Stimulated activated CD4-positive, alpha-beta T cell treated with anti-CD3 and anti-CD28 coated beads, Interleukin-2, amount 100 ng/mL, for 48 hours (primary cell): ENCODE measurements at places on chromosomes 7 and 10.
A peak's percentile ranks its signal among the peaks of the same experiment; 100 is the strongest.

DNA sequence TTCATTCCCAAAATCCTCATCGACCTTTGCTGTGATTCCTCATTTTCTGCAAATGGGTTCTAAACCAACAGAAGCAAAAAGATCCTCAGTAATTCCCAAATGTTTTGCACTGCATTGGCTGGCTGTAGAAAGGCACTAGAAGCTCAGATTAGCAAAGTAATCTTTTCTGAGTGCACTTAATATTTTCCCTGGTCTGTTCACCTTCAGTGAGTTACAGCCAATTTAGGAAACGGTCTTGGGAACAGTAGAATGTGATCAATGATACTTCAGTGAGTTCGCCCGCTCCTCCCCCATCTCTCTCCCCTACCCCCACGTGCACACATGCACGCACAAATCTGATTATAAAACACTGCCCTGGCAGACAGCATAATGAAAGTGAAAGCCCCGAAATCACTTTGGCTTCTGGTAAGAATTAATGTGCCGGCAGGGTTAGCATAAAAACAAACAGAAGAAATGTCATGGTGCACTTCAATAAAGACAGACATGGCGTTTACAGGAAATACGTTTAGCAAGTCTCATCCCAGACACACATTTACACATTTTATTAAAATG, 201.3 kb upstream of the CDCA7L start:
- DNase-seq = peak; percentile 6

DNA sequence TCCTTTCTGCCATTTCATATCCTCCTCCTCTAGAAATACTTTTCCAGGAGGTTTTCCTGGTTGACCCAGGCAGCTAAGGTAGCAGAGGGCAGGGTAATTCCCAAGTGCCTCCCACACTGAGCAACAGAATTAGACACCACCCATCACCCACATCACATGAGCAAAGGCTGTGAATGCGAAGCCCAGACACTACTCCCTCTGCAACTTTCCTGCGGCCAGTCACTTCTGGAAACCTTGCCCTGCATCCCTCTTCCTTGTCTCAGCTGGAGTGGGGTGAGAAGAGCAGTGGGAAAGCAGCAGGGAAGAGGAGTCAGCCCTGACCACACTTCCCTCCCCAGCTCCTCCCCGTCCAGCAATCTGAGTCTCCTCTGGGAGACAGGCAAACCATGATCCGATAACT, 15.2 kb downstream of the TMEM176B start:
- no peak for DNase-seq

- no peak for DNase-seq
Measured at GRCh38 chr10:9096288-9096687, 1041.8 kb downstream of the GATA3 start.

DNA sequence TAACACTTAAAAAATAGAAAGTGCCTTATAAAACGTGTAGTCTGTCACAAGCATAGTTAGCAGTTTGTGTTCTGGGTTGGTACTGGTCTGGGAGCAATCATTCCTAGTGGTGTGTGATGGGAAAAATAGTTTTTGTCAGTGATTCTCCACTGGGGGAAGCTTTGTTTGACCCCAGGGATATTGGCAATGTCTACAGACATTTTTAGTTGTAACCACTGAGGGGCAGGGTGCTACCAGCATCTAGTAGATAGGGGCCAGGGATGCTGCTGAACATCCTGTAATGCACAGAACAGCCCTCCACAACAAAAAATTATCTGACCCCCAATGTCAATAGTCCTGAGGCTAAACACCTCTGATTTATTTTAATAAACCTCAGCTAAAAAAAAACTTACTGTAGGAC, 51.6 kb upstream of the CREB5 start:
- no peak for DNase-seq

DNA sequence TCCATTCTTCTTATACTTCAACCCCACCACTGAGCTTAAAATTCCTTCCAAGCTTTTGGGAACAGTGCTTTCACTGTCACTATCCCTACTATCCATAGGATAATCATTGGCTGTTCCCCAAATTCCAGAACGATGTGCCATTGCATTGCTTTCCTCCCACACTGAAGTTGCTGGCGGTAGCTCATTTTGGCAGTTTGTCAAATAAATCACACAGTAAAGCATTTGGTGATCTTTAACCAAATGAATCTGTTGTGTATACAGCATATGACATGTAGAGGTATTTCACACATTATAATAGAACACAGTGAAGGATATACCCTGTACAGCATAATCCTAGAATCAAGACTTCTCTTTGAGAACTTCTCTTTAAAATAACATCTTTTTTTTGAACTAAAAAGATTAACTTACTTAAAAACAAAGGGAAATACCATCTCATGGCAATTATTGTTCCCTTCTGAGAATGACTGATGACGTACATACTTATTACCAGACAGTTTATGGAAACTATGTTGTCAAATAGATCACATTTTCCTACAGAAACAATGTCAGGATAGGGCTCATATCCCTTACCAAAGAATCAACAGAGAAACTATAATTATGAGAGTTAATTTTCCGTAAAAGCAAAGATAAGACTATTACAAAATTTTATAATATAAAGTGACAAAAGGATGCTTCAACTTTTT, 93.6 kb downstream of the CTNNA3 start:
- DNase-seq = no peak

GRCh38 chr7:69849268-69849667, 251.0 kb downstream of the AUTS2 start:
- no peak for DNase-seq

DNA sequence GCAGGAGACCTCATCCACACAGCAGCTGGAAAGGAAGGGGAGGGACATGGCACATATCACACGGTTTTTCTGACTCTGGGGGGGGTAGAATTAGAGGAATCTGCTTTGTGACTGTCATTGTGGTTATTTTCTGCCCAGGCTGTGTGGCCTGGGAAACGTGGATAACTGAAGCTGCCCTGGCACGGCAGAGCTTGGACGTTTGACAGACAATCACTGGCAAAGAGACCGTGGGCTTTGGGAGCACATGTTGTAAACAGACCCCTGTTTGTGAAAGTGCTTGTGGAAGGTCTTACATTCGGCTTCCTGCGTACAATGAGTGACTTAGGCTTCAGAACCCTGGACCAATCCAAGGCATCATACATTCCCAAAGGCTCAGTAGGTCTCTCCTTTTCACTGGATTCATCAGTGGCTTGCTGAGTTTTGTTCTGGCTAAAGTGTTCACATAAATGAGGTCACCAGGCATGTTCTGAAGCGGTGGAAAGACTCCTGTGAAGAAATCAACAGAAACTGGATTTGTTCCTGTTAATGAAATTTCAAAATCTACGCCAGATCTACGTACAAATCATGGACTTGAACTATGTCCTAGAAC, 188.2 kb downstream of the TEX36 start:
- DNase-seq = no peak

- DNase-seq = no peak
Measured at GRCh38 chr10:73646598-73647041, 5.3 kb upstream of the MYOZ1 start.

GRCh38 chr10:11505639-11506038, 105.8 kb downstream of the USP6NL start:
- DNase-seq = no peak

DNA sequence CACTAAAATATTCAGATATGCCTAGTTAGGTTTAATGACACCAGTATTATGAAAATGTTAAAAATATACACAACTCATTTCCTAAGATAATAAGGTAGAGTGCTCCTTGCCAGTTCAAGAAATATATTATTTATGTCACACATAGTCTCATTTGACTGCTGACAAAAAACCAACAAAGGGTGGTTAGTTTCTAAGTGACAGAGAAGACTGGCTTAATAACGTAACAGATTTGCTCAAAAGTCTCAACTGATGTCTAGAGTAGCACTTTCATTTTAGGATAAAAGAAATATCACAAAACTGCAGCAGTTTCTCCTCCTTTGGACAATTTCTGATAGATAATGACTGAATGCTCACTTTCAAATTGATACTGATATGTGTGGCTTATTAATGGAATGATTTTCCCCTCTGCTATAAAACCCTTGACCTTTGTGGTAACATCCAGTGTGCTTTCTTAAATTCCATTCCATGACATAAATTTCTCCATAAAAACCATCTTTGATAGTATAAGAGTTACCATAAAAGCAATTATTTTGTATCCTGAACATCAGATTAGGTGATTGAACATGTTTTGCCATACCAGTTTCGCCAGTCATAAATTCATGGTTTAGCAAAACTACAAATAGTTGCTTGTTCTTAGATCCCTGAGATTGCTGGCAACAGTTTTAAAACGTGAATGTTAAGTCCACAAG, 94.2 kb downstream of the NRBF2 start:
- no peak for DNase-seq

DNA sequence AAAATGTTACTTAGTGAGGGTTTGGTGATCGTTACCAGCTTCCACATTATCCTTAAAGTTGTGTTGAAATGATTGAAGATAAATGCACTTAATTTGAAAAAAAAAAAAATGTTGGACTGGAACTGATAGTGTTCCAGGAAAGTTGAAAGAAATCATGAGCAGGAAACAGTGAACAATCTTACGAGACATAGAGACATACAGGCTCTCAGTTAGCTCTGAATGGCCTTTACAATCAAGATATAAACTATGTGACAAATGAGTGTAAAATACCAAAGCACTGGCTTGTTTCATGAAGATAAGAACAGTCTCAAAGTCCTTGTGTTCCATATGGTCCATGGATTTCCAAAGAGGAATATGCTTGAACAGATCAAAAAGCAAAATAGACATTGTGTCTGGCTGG, 430.1 kb upstream of the ETV1 start:
- DNase-seq = no peak

DNA sequence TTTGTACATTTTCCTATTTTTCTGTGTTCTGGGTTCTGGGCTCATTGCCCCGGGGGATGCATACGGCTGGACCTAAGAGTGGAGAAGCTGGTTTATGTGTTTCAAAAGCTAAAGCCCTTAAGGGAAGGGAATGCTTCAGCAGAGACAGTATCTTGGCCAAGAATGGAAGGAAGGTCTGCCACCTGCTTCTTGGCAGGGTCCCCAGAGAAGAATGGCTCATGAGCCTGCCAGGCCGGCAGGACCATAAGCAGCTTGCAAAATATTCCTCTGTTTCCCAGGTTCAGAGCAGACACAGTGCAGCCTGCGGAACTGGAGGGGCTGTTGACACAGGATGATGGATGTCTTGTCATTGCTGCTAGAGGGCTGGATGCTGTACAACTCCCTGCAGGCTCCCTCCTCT, 7.8 kb upstream of the ABHD11 start:
- DNase-seq = no peak

DNA sequence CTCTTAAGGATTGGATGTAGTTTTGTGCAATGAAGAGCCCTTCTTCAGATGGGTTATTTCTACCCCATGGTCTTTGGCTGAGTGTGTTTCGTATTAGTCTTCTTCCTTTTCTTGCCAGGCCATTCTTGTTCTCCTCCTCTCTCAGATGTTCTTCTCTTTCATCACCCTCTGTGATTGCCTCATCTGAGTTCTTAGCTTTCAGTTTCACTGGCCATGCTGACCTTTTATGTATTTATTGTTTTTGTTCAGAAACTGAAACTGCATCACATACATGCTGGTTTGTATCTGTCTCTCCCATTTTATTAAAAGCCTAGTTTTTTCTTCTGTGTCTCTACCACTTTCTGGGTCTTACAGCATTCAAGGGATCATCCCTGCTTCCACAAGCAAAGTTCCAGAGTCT, 21.7 kb upstream of the PCGF5 start:
- DNase-seq = no peak

GRCh38 chr10:10796774-10797415, 220.8 kb upstream of the CELF2 start:
- no peak for DNase-seq

GRCh38 chr7:39535064-39535463, 31.1 kb upstream of the YAE1 start:
- no peak for DNase-seq

GRCh38 chr7:24914465-24914859, 65.5 kb downstream of the OSBPL3 start:
- DNase-seq = no peak

- DNase-seq = no peak
Measured at GRCh38 chr10:82981137-82981723, 1106.2 kb downstream of the NRG3 start.

DNA sequence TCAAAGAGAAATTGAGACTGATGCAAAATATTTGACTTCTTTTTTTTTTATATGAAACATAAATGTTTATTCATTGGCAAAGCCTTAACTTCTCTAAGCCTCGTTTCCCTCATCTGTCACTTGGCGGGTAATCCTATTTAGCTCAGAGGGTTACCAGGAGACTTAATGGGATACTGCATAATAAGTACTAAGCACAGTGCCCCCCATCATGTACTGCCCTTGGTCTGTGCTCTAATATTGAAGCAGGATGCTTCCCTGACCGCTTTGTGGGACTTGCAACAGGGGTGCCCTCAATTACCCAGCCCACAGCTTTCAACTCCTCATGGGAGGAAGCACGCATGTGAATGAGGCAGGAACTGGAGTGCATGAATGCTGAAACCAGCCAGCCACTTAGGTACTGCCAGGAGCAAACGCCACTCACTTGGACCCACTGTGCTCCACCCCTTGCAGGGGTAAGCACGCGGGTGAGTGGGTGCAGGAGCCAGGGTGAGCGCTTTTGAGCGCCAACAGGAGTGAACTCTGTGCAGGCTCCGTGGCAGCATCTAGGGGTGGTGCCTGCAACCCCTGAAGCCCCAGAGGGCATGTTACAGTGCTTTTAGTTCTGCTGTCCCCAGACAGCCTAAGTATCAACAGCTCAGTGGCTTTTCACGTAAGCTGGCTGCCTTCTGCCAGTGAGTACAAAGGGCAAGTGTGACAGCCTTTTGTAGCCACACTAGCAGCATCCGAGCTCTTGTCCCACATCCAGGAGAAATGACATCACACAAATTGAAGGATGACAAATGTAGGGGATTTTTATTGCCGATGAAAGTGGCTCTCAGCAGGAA, 209.8 kb upstream of the C7orf33 start:
- no peak for DNase-seq

DNA sequence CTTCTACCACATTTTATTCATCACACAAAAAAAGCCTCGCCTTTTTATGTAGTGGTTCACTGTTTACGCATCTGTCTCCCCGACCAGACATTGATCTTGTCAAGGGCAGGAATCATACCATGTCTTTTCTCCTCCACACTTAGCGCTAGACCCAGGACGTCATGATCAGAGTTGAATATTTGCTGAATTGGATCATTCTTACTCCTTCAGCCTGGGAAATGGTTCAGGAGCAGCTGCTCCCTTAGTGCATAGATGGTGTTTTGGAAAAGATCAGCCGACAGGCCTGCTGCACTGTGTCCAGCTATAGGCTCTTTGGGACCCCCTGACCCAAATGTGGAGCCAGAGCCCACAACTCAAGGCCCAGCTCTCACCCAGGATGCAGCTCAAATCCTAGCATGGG, 249.1 kb upstream of the TMEM72 start:
- no peak for DNase-seq
